Cerebellar nuclear complex (tissue), 1 donor: ENCODE measurements at places on chromosomes 2 and 18.

DNA sequence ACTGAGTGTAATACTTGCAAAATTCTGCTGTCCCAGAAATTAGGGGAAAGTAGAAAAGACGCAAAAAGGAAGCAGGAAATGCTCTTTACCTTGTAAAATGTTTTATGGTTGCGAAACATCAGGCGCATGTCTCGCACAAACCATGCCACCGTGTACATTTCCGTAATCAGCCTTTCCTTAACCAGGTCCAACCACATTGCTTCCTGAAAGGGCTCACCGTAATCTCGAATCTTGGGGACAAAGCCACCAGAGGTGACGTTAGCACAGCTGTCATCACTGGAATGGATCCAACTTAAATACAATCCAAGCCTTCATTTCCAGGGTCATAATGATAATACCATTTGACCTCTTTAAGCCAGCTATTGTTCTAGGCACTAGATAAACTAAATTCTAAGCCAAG, 49.3 kb downstream of the SP110 start:
- no peak for DNase-seq

GRCh38 chr2:112075490-112076260, 20.6 kb downstream of the TMEM87B start:
- no peak for DNase-seq

DNA sequence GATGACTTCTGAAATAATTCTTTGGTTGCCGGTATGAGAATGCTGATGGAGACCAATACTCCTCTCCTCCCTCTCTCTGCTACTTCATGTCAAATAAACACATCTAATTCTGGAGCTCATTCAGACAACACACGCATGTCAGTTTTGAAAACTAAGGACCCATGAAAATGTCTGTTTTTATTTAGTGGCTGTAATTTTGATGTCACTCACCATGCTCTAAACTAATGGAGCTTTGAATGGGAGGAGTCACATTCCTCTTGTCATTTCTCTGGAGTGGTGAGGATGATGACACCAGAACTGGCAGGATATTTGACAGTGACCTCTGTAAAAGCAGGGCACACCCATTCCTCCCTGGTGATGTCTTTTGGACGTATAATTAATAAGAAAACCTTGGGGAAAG, 163.0 kb downstream of the PHLPP1 start:
- DNase-seq = no peak

DNA sequence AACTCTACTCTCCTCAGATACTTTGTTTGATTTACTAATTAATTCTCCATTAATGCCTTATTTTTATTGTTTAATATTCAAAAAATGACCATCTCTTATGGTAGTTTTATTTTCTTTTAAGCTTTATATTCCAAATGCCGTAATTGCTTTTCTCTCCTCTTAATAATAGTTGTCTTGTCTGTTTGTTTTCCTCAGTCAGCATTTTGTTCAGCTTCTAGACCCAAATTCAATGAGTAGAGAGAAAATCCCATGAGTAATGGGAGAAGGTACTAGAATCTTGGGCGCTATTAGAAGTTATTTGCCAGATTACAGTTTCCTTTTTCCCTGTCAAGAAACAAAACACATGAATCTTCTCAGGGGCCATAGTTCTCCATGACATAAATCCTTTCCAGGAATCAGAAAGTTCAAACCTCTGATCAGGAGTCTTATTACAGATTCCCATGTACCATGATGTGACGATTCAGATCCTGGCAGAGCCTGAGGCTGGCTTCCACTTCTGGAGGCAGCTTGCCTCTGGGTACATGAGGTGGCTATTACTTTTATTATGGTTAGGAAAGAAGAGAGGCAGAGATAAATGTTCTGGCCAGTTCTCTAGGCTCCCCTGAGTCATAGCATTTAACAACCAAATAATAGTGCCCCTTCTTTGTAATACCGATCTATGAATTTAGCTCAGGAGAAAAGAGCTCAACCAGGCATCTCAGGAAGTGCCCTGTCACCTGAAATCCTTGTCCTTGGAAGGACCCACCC, 485.1 kb upstream of the SETBP1 start:
- no peak for DNase-seq

GRCh38 chr2:50388324-50388723, 643.6 kb downstream of the NRXN1 start:
- DNase-seq = no peak

GRCh38 chr2:240571314-240571973, 3.2 kb downstream of the RNPEPL1 start:
- DNase-seq = no peak

- DNase-seq = no peak
Observed at GRCh38 chr2:18891600-18892345, 302.4 kb upstream of the NT5C1B start.

GRCh38 chr2:19876751-19877150, 25.0 kb downstream of the TTC32 start:
- DNase-seq = no peak

DNA sequence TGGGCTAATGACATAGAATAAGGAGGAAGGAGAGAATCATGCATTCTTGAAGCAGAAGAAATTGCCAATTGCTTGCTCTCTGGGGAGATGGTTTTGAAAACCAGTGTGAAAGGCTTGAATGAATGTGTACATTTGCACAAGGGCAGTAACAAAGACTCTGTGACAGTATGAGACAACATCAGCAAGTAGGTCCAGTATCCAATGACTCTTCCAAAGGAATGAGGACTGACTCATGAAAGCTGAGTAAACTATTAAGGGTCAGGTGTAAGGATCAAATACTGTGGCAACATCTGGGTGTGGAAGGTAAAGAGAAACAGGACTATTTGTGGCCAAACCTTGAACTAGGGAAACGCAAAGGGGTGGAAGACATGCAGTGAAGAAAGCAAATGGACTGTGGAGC, 886.0 kb upstream of the CHAC2 start:
- DNase-seq = no peak
